AML-193 (cell line): ENCODE measurements at places on chromosomes 5 and 9.
A peak's percentile ranks its signal among the peaks of the same experiment; 100 is the strongest.

GRCh38 chr5:87825583-87825982 lies 412.9 kb upstream of the CCNH start:
- no peak for DNase-seq

DNA sequence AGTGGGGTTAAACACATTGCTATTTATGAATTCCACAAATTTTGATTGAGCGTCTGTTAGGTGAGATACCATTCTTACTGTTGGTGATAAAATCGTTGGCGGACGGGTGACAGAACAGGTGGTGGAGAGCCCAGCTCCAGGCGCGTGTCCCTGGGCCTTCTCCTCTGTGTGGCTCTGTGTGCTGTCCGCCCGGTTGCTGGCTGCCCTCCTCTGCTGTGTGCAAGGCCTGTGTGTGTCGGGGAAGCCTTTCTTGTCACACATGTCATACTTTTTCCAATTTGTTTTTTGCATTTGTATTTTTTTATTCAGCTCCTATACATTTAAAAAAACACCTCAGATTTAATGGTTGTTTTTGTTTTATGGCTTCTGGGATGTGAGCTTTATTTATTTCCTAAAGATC lies 33.9 kb downstream of the TENT4A start:
- no peak for DNase-seq

DNA sequence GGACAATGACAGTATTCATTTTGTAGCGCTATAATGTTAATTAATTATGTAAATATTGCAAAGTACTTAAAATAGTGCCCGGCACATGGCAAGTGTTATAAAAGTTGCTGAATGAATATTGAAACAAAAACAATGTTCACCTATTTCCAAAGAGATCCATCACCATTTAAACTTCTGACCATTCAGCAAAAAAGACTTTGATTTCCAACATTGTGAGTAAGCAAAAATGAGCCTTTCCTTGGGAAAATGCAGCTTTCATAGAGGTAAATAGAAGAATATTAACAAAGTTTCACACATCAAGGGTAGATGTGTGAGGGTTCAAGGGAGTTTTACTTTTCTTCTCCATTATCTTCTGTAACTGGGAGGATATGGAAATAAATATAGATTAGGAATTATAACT lies 1089.4 kb upstream of the C9orf72 start:
- no peak for DNase-seq

DNA sequence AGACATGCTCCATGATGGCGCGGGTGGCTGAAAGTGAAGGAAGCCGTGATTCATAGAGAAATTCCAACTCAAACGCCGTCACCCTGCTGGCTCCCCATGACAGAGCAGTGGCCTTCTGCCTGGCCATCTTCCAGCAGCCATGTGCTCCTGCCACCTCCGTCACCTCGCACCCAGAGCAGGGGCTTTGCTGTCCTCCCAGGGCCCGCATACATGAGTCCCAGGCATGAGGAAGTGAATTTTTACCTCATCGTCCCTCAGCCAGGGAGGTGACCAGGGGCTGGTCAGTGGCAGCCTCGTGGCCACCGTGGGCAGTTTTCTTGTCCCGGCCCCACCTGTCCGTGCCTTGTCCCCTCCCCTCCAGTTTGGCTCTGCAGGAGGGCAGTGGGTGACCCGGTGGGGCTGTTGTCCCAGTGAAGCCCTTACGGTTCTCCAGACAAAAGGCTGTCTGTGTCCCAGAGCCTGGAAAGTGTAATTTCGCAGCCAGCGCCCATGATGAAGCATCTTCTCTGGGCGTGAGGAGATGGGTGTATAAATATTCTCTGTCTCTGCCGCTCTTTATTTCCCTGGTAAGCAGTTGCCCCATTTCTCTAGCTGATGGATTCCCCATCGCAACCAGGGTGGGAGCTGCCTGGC lies 124.0 kb upstream of the LMX1B start:
- no peak for DNase-seq

DNA sequence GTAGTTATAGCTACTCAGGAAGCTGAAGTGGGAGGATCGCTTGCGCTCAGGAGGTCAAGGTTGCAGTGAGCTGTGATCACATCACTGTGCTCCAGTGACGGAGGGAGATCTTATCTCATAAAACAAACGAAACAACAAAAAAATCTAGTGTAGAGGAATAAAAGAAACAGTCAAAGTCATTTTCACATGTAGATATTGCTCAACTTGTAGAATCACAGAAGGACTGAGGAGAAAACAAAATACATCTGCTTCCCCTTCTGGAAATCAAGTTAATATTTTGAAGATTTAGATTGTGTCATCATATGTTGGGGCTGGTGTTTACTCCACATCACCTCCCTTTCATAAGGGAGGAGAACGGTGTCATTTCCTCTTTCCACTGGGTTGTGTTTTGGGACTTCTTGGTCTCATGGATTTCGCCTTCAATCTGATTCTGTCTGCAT lies 8.2 kb upstream of the SLC46A2 start:
- DNase-seq, result peak; percentile 24

DNA sequence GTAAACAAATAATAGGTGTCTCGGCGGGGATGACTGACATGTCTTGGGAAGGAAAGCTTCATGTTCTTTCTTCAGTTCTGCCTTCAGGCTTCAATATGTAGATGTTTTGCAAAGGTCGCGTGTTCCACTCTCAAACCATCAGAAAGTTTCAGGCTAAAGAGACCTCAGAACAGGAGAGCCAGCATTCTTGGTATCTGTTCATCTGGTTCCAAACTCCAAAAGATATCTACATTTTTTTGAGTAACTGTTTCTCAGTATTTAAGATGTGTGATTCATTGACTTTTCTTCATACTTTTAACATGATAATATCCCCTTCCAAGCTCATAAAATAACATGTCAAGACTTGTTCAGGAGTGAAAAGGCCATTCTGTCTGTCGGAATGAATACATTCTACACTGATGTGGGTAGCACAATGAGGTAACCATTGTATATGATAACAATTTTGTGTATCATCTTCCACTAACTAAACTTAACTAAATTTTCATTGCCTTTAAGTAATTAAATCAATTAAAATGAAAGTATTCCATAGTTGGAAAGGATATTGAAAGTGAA lies 183.6 kb downstream of the CFAP90 start:
- no peak for DNase-seq

- DNase-seq, result no peak
Observed at GRCh38 chr9:6024035-6024554, 8.7 kb upstream of the RANBP6 start.

DNA sequence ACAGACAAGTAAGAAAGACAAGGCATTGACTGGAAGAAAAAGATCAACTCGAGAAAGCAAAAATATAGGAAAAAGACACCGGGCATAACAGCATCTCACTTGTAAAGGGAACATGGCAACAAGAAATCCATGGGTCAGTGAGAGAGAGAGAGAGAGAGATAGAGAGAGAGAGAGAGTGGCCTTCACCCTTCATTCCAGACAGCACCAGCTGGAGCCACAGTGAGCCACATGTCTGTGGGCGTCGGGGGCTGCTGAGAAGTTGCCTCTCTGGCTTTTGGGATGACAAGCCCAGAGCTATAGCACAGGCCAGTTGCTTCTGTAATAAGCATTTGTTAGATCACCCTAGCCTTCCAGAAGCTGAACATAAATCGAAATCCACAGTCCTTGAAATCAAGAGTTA lies 20.3 kb upstream of the ENC1 start:
- DNase-seq, result no peak

DNA sequence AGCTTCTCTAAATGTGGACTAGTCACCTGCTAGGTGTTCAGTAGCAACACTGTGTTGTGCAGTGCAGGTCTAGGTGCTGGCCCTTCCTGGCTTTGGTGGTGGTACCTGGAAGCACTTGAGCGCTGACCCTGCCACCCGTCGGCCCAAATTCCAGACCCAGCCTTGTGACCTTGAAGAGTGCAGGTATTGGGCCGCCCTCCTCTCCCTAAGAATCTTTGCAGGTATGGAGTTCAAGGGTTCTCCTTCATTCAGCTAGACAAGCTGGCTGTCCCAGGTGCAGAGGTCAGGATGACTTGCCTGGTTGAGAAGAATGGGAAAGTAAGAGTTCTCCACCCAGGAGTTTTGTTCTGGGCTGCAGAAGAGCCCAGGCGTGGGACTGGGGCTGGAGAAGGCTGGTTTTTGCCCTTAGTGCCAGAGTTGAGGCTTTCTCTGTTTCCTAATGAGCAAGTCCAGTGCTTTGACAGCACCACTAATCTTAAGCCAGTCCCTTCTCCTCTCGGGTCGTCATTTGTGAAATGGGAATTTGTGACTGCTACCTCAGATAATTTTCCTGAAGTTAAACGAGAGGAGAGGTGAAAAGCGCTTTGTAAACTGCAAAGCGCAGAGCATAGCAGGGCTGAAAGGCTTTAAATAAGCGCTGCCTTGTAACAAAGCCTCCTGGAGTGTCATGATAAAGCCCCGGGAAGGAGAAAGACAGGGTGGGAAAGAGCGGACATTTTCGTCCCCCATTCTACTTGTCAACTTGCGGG lies 4.0 kb downstream of the FOXE1 start:
- DNase-seq, result no peak

DNA sequence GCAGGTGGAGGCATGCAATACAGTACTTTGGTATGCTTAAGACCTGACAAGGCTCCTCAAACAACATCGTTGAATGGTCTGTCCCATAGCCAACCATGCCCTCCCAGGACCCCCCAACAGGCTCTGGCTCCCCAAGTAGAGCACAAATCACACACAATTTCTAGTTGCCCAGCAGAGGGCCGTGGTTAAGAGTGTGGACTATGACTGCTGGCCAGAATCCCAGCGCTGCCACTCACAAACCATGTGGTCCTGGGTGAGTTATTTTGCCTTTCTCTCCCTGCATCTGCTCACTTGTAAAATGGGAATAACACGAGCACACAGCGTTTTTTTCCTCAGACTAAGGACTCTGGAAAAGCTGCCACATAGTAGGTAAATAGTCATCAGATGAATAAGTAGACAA lies 6.5 kb downstream of the CKMT2 start:
- no peak for DNase-seq

DNA sequence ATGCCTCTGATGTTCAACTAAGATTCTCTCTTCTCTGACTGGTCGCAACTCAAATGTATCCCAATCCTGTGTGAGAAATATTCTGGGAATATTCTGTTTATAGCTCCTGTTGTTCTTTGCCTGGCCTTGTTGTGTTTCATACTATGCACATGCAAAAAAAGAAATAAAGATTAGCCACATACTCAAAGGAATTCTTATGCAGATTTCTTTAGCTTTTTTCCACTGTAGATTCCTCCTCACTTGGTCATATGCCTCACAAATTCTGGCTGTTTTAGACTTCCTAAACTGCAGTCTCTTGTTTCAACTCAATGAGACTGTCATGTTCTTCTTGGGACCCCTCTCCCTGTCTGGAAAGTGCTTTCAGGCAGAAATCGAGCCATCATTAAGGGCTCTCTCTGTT lies 217.5 kb upstream of the SH3GL2 start:
- no peak for DNase-seq

DNA sequence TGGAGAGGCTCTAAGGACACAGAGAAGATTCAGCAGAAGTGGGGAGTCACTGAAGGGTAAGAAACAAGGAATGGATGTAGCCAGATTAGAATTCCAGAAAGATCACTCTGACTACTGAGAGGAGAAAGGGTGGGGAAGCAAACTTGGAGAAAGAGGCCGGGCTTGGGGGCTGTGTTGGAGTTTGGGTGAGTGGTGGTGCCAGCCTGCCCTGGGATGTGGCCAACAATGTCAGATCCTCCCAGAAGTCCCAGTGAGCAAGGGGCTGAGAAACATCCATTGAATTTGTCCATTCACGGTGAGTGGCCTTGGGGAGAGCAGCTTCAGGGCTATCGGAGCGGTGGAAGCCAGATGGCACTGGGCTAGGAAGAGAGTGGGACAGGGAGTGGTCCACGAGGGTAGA lies 60.4 kb downstream of the COL15A1 start:
- no peak for DNase-seq

DNA sequence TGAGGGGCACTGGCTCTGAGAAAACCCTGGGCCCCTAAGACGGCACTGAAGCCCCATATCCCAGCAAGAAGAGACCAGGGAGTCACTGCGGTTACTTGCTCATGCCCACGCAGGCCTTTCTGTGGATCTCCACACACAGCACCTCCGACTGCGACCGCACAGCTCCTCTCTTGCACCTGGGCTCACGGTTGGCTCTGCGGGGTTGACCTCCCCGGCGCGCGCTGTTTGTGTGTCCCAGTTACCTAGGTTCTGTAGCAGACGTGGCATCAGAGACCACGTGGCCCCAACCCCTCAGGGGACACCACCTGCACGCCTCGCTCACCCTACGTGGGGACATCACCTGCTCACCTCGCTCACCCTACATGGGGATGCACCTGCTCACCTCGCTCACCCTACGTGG lies 12.7 kb downstream of the LPCAT1 start:
- no peak for DNase-seq

- no peak for DNase-seq
Observed at GRCh38 chr9:84357275-84357674, 16.7 kb upstream of the SLC28A3 start.

DNA sequence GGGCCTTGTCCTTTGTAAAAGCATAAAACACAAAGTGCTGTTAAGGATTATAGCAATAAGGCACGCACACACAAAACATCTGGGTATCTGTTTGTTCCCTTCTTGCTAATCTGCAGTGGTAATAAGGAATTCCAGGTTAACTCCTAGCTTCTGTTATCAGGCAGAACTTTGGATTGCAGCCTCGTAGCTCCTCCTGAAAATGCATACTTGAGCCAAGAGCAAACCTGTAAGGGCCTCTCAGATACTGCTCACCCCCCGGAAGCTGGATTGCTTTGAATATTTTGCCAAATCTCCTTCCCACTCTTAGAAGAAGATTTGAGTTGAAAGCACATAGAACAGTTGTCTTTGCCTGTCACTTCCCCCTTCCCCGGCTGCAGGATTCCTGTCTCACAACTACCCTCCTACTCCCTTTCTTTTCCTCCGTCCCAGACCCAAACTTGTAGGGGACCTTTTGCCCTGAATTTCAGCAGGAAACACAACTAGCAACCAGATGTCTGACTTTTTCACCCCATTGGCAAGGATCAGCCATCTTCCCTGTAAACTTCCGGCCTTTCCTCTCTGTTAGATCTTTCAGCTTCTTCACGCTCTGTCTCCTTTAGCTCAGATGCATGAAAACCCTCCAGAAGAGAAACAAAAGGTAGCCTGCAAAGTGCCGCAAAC lies 28.2 kb upstream of the SMAD5 start:
- DNase-seq, result no peak

- DNase-seq, result no peak
Observed at GRCh38 chr5:12357626-12358025, 453.4 kb upstream of the CTNND2 start.

- no peak for DNase-seq
Observed at GRCh38 chr5:66410122-66410521, 186.1 kb upstream of the MAST4 start.

DNA sequence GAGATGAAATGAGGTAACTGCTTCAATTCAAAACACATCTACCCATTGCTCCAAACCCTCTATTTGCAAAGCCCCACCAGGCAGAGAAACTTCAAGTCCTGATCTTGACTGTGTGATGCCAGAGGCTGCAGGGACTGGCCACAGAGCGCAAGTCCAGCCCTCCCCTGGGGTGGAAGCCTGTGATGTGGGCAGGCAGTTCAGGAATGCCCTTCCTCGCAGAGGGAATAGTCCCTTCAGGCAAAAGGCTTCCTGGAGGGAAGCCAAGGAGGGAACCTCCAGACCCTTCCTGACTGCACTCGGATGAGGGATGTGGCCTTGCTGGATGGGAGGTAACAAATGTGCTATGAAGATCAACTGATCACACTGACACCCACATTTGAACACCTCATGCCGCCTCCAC lies 131.2 kb downstream of the SLIT3 start:
- DNase-seq, result no peak

GRCh38 chr9:121771851-121772599 lies 120.6 kb downstream of the DAB2IP start:
- no peak for DNase-seq
